ENCODE measurements at places on chromosomes 3 and 15.

GRCh38 chr3:45163481-45163880, 17.3 kb upstream of the CDCP1 start:
- DNase-seq, result no peak

GRCh38 chr15:70323111-70323851, 225.6 kb upstream of the TLE3 start:
- peak; percentile 67 for DNase-seq

DNA sequence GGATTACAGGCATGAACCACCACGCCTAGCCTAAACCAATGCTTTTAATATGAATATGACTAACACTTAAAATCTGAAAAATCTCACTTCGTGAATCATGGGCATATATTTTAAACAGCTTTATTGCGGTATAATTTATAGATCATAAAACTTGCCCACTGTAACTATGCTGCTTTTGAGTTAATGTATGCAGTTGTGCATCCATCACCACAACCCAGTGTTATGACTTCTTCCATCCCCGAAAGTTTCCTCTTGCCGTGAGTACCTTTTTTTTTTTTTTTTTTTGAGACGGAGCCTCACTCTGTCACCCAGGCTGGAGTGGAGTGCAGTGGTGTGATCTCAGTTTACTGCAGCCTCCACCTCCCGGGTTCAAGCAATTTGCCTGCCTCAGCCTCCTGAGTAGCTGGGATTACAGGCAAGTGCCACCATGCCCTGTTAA, 7.1 kb downstream of the KAT2B start:
- DNase-seq, result no peak

- DNase-seq, result no peak
Measured at GRCh38 chr3:76859596-76859995, 180.3 kb upstream of the ROBO2 start.

DNA sequence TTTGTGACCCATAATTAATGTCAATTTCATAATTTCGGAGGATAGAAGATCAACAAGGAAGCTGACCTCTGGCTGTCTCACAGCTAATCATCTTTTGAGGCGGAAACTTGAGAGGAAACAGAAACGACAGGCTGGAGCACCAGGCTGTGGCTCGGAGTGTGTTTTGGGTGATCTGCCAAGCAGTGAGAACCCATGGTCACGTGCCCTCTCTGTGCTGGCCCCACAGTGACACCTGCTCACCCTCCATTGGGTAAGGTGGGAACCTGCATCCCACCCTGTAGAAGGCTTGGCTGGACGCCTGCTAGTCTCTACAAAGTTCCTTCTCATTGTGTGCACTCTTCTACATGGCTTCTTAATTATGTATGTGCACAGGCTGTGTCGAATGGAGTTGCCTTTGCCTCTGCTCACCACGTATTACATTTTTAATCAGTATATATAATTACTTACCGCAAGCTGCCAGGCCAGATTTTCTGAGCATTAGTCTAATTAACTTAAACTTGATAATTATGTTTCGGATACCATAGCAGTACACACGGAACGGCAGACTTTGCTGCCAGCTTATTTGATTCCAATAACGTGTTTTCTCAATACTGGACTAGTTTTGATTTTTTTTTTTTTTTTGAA, 719.4 kb upstream of the CFAP20DC start:
- DNase-seq, result no peak

Measured in fibroblast of villous mesenchyme (primary cell).